Left colon (tissue), 2 donors: ENCODE measurements at places on chromosomes 11 and 22. TPM values are rescaled to one million over a fixed set of nuclear protein-coding genes. Genes with fewer than 3 reads are reported as not detected.

The TEX54 gene
- not detected for total RNA-seq

The ZNF280B gene
- 0.92 TPM for total RNA-seq

The HTR3A gene
- total RNA-seq = not detected

The KCNJ5 gene
- 0.89 TPM for total RNA-seq

The BARX2 gene
- total RNA-seq = 31.3 TPM

- no peak for DNase-seq
Observed at GRCh38 chr11:111176603-111177002, 68.9 kb upstream of the POU2AF2 start.

GRCh38 chr11:64891215-64891848 is 12.9 kb upstream of the EHD1 start:
- DNase-seq = peak; percentile 87

DNA sequence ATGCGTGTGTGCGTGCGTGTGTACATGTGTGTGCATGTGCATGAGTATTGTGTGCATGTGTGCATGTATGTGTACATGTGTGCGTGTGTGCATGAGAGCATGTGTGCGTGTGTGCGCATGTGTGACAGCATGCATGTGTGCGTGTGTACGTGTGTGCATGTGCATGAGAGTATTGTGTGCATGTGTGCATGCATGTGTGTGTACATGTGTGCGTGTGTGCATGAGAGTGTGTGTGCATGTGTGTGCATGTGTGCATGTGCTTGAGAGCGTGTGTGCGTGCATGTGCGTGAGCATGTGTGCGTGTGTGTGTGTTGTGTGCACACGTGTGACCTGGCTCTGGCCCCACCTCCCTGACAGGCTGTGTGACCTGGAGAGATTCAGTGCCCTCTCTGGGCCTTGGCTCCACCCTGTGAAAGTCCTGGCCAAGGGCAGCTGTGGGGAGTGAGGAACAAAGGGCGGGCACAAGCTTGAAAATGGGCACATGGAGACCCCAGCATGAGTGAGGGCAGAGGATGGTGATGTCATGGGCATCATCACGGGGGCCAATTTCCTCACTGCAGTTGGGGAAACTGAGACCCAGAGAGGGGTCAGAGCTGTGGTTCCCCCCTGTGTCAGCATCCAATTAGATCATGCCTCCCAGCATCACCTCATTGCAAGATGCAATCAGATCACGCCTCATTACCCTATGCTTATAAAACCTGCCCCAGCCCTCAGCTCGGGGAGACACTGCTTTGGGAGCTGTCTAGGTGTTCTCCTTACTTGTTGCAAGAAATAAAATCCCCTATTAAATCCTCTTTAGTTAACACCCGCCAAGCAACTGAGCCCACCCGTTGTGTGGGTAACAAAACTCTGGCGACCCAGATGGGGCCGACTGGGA is 658 bp downstream of the ACY3 start:
- peak; percentile 43 for DNase-seq

DNA sequence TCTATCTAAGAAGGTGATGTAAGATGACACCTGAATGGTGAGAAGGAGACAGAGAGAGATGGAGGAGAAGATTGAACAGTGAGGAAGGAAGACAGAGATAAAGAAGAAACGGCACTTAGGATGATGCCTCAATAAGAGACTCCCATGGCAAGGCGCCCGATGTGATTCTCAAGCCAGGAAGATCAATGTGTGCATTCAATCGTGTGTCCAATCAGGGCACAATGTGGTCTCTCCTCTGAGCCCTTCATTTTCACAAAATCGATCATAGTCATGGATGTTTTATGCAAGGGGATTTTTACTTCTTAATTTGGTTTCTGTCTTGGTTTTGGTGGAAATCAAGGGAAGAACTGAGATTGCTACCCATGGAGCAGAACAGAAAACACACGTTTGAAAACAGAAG is 19.9 kb upstream of the TMPRSS13 start:
- no peak for DNase-seq

GRCh38 chr11:116906479-116906878 is 69.1 kb upstream of the APOA1 start:
- no peak for DNase-seq

DNA sequence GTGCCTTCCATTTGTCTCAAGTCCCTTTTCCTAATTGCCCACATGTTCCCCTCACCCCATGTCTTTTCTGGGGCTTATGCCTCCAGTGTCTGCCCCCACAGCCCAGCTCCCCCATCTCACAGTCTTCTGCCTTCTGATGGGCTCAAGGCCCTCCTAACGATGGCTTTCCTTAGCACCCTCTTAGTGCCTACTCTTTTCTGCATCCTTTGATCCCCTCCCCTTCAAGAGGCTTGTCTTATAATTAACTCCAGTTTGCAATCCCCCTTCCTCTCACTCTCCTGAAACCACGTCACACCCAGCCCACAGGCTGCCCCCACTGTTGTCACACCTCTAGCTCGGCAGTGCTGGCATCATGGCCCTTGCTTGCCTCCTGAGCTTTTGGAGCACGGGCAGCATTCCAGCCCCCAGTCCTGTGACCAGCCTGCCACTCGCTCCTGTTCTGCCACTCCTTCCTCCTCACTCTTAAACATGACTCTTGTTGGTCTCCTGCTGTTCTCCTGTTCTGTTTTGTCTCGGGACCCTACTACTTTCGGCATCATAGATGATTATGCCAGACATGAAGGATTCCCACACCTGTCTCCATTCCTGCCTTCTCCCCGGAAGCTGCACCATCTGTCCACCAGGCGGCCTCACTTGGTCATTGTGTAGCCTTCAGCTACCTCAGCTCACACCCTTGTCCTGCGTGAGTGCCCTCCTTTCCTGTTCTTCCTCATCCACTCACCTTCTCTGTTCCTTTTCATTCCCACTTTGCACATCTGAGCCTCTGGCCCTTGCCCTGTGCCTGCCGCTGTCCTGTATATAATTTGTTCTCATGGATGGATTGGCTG is 26.1 kb downstream of the UBE2L3 start:
- no peak for DNase-seq

DNA sequence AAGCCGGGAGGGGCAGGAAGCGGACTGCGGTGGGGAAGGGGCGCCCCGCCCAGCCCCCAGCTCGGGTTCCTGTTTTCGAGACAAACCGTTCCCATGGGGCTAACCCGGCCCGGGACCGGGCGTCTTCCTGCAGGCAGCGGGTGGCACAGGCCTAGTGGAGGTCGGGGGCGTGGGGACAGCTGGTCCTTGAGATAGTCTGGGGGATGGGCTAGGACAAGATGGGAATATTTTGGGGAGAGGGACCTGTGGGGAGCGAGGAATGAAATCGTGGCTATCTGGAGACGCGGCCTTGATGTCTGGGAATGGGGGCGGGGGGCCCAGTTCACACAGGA is 1.2 kb upstream of the RASGRP2 start:
- DNase-seq = peak; percentile 74

DNA sequence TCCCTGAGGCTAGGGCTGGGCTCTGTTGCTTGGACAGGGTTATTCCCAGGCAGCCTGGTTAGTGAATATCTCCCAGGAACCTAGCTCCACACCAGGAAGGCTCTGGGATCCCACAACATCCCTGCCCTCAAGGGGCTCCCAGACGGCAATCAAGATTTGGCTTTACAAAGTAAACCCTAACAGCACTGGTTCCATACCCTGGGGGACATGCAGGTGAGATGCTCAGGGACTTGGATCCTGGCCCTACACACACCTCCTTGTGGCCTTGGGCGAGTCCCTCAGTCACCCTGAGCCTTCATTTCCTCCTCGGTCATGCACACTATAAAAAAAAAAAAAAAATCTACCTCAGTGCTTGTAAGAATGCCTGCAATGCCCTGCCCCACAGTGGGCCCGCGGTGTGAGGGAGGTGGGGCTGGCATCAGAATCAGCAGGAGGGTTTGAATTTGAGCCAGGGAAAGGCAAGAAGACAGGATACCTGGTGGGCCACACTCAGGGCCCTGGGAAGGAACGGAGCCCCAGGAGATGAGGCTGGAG is 86.3 kb downstream of the MORC2 start:
- no peak for DNase-seq

- DNase-seq = no peak
Observed at GRCh38 chr11:37505406-37505805, 907.4 kb upstream of the RAG2 start.

GRCh38 chr22:37244114-37244921 is at the start of gene RAC2:
RAC2 (minus strand) TSS chr22:37244269; CDS start chr22:37244148, 121 bp downstream.
- DNase-seq = peak; percentile 91

DNA sequence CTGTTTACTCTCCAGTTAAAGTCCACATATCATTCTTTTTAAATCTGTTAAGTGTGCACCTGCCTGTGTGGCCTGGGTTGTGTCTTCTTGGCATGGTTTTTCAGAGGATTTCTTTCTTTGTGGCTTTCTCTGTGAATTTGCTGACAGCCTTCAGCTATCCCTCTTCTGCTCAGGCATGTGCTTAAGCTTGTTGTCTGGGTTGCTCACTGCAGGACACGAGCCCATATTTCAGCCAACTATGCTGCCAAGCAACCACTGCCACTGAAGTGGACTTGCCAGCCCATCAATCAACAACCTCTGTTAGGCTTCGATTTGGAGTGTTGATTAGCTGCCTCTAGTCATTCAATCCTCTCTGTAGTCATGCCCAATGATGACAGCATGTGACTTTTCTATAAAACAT is 18.4 kb downstream of the OR51I2 start:
- DNase-seq = no peak

GRCh38 chr22:46373159-46373558 is 37.6 kb downstream of the TRMU start:
- peak; percentile 56 for DNase-seq

DNA sequence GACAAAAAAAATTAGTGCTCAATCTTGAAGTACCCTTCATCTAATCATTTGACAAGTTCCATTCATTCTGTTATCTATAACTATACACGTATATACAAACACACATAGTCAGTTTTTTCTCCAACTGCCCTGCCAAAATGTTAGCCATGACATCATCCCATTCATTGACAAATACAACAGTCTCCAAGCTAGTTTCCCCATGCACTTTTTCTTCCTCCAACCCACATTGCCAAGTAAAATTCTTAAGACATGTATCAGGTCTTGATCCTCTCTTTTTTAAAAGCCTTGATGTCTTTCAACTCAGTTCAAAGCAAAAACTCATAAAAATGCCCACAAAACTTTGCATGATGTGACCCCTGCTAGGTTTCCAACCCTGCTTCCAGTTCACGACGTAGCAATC is 58.1 kb downstream of the DDI1 start:
- DNase-seq = no peak

DNA sequence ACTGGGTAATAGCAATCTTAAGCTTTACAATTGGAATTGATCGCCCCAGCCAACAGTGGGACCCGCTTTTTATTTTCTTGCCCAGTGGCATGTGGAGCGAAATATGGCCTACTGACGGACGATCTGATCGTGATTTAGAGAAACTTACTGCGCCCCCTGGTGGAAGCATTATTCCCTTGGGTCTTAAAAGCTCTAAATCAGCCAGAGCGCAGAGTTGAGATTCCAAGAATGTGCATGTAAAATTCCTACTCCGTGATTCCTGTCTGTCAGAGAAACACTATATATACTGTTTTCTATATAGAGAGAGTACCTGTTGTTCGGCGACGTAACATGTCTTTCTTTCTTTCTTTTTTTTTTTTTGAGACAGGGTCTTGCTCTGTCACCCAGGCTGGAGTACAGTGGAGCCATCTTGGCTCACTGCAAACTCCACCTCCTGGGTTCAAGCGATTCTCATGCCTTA is 3.7 kb upstream of the DPF2 start:
- DNase-seq = peak; percentile 85

DNA sequence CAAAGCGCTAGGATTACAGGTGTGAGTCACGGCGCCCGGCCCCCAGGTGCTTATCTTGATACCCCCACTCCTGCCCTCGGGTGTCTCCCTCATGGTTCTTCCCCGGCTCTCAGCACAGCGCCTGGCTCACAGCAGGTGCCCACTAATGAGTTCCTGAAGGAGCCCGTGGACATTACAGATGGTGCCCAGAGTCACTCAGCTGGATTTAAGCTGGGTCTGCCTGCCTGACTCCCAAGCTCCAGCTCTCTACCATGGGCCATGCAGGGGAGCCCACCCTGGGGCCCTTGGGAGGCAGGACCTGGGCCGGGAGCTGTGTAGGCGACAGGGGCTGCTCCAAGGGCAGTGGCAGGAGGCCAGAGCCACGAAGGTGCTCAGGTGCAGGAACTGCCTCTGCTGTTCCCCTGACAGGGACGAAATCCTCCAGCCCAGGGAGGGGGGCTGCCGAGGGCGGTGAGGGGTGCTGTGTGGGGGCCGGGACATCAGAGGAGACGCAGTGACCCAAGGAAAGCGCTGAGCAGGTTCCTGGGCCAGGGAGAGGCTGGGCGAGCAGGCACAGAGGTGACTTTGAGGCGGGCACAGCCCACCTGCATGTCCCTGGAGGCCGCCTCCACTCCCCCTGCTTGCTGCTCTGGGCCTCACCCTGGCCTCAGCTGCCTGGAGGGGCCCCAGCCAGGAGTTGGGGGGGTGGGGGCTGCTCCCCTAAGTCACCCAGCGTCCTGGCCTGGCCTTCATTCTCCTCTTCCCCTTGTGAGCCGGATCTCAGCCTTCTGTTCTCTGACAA is 14.6 kb upstream of the FLRT1 start:
- DNase-seq = no peak

- DNase-seq = peak; percentile 45
Observed at GRCh38 chr11:82733444-82734119, at the start of gene FAM181B. FAM181B (minus strand) TSS chr11:82733864; CDS start chr11:82733729, 135 bp downstream.

DNA sequence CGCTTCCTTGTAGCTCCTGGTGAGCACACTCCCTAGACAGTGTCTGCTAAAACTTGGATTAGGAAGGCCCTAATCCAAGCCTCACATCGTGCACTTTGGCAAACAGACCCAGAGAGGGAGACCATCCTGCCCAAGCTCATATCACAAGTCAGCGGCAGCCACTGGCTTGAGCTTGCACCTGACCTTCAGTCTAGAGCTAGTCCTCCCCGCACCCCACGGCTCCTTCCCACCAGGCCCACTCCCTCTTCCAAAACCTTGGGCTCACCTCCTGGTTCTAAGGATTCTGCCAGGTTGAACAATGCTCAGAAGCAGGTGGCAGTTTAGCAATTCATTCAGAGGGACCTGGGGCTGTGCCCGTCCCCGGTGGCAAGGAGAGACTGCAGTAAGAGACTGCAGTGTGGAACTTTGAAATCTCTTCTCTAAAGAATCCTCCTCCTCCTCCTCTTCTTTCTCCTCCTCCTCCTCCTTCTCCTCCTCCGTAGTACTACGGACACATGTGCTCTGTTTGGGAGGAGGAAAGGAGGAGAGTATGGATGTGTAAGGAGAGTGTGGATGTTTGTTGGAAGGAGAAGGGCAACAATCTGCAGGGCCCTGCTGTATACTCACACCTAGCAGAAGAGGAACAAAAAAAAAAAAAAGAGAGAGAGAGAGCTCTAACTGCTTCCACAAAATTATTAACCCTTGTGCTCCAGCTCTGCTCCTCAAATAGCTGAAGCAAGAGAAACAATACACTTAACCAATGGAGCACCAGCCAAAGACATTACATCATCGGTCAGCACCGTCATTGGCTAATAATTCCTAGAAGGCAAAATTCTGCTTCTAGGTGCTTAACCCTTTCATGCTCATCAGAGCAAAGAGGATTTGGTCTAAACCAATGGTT is 6.0 kb downstream of the SYN3 start:
- DNase-seq = no peak

DNA sequence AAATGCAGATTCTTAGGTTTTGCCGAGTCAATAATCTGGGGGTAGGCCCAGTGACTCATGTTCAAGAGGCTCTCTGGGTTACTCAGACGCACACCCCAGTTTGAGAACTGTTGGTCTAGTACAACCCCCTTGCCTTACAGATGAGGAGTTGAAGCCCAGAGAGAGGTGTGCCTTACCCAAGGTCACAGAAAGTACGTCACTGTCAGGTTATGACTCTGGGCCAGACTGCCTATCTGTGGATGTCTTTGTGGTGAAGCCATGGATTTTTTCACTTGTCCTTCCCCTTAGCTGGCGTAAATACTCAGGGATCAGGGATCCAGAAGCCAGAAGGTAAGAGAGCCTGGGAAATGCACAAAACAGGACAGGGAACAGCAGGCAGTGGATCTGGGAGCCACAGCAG is 25.2 kb upstream of the NECTIN1 start:
- DNase-seq = no peak
